ENCODE measurements at places on chromosomes 7 and 10.

DNA sequence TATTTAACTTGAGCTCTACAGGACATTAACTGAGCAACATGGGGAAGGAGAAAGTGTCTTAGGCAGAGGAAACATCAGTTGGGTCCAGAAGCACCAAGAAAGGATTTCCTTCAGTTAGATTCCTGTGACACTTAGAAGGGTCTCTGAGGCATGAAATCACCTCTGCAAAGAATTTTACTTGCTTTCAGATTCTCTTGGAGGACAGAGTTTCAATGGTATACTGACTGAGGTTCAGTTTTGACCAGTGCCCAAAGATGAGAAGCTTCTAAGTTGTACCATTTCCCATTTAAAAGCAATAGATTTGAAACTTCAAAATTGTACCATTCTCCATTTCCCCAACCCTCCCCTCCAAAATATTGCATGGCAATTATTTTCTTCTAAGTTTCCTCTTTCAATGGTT is 102.4 kb downstream of the CHCHD3 start:
- no peak for DNase-seq

- no peak for DNase-seq
Observed at GRCh38 chr10:69345402-69345801, 67.1 kb downstream of the HK1 start.

DNA sequence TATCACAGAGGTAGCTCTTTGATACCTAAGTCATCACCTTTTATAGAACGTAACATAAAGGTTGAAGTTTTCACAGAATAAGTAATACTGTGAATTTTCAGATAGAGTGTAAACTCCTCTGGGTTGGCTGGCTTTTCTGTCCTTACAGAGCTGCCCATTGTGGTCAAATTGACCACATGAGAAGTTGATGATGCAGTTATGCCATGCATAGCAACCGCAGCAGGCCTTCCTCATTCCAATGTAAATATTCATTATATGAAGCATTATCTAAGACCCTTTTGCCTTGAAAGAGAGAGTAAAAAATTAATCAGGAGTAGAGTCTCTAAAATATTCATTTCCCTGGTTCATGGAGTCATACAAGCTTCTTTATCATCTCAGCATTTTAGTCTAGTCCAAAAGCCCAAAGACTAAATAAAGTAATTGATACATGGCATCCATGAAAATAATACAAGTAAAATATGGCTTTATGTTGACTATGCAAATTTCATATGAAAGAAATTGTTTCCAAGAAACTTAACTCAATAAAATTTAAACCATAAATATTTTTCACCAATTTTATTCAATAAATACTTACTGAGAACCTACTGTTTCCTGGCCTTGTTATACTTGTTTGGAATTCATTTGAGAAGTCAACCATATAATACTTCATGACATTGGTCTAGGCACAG is 516.4 kb downstream of the PCDH15 start:
- DNase-seq = no peak

GRCh38 chr7:157282141-157282801 is 54.5 kb upstream of the DNAJB6 start:
- no peak for DNase-seq

DNA sequence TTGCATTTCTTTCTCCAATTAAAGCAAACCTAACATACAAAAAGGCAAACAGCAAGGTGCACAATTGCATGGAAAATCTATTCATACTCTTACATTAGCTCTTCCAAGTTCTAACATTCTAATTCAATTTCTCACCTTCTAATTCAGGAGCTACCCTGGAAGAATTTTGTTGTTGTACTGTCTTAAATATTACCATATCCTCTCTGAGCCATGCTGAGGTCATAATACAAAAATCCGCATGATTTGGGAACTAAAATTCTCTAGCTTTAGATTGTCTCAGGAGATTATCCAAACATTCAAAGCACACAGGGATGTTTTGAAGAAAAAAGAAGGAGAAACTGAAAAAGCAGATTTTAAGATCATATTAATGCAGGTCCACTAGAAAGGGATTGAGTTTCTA is 229.9 kb downstream of the KIAA1217 start:
- peak; percentile 17 for DNase-seq

- DNase-seq = no peak
Observed at GRCh38 chr10:69614130-69614529, 15.9 kb upstream of the FAM241B start.

- peak; percentile 11 for DNase-seq
Observed at GRCh38 chr10:37434091-37434490, 308.7 kb downstream of the ANKRD30A start.

DNA sequence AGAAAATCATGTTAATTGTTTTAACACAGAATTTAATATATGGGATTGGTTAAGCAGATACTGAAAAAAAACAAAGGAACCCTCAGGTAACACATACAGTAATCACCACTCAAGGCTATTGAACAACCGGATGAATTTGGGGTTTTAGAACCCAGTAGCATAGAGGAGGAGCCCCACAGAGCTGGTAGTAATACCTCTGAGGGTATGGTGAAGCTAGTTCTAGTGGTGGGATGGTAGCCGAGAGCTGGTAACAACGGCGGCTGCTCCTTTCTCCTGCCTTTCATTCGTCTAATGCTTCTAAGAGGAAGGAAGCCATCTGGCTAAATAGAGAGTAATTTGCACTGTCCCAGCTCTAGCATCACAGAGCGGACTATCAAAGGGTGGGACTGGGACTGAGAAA is 52.2 kb downstream of the WAC start:
- DNase-seq = no peak

GRCh38 chr7:81280531-81280930 is 361.7 kb upstream of the SEMA3C start:
- DNase-seq = no peak

GRCh38 chr7:37108615-37109014 is 340.0 kb downstream of the ELMO1 start:
- no peak for DNase-seq

GRCh38 chr7:125485223-125485622 is 555.6 kb upstream of the POT1 start:
- no peak for DNase-seq

DNA sequence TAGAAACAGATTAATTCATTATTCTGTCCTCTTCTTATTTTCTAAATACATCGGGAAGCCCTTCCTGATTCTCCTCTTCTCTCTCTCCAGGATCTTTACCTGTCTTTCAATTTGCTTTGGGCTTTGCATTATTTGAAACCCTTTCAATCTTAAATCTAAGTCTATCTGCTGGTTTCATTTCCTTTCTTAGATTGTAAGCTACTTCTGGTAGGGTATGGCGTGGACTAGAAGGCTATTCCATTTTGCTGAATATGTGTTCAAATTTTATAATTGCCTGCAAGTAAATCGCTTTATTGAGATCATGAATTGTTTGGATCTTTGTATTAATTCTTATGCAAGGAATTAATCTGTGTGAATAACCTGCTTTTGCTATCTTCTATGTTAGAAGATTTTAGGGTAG is 11.1 kb downstream of the STAM start:
- DNase-seq = no peak

- DNase-seq = peak; percentile 33
Observed at GRCh38 chr10:7948371-7949000, 106.0 kb upstream of the GATA3 start.

DNA sequence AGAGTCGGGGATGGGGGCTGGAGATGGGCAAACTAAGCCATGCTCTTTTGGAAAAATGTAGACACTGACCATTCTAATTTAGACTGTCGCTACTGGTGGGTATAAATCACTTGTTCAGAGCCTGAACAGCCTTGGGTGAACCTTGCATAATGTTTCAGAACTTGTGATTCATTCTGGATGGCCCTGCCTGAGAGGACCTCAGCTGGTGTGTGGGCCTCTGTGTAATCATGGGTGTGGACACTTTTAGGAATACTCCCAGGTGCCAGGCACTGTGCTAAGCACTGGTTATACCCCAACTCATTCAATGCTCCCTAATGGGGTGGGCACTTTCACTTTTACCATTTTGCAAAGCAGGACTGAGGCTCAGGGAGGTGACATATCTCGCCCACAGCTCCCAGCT is 26.8 kb upstream of the TM9SF3 start:
- peak; percentile 33 for DNase-seq

DNA sequence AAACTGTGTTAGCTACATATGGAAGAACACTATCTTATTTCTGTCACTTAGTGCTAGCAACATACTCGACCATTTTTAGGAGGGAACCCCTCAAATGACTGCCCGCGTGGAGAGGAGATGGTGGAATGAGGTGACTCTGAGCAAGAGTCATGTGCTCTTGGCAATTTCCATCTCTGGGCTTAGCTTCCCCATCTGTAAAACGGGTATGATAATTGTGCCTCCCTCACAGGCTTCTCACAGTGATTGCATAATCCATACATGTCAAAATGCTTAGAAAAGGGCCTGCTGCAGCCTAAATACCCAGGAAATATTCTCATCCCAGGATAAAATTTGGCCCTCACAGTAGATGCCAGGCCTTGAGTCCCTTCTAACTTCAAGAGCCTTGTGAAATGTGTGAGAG is 86.6 kb downstream of the WDFY4 start:
- no peak for DNase-seq

DNA sequence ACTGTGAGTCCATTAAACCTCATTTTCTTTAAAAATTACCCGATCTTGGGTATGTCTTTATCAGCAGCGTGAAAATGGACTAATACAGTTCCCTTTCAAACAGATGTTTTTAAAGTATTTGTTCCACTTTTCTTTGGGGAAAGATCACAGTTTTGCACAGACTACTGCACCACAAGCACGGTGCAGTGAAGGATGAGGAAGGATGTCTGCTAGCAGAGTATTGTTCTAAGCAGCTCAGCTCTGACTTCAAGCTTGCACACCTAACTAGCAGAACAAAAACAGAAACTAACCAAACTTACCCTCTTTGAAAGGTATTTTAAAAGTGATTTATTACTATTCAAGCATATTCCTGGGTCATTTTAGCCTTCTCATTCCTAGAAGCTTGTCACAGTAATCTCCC is 20.0 kb downstream of the THNSL1 start:
- no peak for DNase-seq
